ENCODE measurements at places on chromosomes 3 and 15.

- no peak for DNase-seq
Observed at GRCh38 chr3:99943931-99944761, 126.5 kb downstream of the CMSS1 start.

GRCh38 chr3:16474920-16475319 lies 38.6 kb downstream of the RFTN1 start:
- DNase-seq: no peak

DNA sequence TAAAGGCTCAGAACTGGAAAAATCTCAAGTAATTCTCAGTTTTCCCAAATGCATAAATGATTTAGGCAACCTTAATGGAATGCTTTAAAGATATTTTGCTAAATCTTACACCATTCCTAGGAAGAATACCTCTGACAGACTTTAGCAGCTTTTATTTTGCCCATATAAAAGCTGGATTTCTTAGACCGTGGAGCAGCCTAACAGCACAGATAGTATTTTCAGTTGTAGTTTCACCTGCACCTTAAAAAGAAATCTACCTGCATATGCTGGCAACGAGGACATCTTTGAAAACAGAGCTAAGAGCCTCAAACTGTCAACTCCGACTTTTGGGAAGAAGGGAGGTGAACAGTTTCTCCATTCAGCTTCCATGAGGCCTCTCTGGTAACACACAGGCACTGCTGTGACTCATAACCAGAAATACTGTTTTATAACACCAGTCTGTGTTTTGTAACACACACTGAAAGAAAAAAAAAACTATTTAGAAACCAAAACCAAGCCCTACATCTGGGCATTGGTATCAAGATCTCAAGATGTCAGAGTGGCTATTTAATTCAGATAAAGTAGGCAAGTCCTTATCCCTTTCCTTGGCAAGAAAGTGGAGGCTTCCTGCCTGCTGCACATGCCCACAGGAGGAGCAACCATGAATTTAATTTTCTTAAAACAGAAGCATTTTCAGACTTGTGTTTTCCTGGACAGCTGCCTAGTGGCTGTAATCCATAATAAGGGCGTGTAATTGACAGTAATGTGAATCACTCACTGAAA lies 181.5 kb upstream of the ICE2 start:
- DNase-seq: no peak

DNA sequence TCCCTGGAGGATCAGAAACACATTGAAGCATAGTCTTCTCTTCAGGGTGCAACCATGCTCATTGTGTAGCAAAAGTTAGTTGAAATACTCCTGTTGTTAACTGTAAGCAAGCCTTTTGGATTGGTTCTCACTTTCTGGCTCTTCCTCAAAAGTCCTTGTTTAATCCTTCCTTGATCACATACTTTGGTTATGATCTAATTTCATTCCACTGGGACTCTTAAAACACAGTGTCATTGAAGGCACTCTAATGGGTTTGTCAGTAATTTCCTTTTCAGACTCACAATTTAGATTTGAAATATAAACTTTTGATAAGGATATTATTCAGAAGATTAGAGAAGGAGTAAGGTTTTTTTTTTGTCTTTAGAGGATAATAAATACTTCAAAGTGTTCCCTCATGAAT lies 451.7 kb upstream of the SGO1 start:
- no peak for DNase-seq

- no peak for DNase-seq
Observed at GRCh38 chr3:11290743-11291680, 18.8 kb downstream of the ATG7 start.

GRCh38 chr3:72657666-72658065 lies 190.6 kb downstream of the SHQ1 start:
- peak; percentile 14 for DNase-seq

DNA sequence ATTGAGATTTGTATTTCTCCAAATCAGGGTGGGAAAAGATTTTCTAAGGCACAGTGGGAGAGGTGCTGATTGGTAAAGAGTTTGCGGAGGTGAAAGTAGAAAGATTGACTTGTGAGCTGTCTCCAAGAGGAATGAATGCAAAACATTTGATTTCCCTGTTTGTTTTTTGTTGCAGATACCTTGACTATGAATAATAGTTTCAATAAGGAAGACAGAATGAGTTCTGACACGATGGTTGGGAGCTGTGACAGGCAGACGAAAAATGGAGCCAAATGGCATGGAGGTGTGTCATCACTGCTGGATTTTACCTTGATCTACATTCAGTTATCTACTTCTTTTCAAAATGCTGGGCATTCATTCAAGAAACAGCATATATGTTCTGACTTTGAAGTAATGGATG lies 145.1 kb downstream of the NFKBIZ start:
- no peak for DNase-seq

DNA sequence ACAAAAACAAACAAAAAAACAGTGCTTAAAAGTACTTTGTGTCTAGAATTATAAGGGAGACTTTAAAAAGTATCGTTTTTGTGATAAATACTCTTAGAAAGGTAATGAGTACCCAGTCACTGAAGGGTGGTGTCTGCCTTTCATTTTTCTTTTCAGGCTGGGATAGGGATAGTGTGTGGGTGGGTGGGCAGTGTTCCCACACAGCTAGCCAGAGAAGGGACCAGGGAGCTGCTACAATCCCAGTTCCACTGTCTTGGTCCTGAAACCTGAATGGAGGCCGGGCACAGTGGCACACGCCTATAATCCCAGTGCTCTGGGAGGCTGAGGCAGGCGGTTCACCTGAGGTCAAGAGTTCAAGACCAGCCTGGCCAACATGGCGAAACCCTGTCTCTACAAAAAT lies 2.1 kb downstream of the GK5 start:
- no peak for DNase-seq

GRCh38 chr15:84112025-84112424 lies 123.5 kb upstream of the GOLGA6L4 start:
- DNase-seq: no peak

DNA sequence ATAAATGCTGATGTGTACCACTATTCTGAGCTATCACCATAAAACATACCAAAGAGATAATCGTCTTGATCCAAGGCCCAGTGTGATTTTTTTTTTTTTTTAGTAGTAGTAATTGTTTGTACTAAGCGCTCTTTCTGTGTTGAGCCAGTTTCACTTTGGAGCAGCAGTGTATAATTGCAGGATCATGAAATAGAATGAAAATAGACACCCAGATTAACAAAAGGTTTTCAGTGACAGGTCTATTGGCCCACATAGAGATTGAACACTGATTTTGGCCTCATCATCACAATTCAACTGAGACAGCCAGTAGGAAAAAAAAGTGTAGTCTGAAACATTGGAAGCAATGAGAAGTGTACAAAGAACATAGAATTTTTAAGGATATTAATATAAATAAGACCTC lies 749.8 kb downstream of the NAALADL2 start:
- no peak for DNase-seq

GRCh38 chr3:109702252-109702651 lies 364.9 kb upstream of the DPPA4 start:
- peak; percentile 7 for DNase-seq

- DNase-seq: no peak
Observed at GRCh38 chr3:118991775-118992174, 42.9 kb downstream of the IGSF11 start.

DNA sequence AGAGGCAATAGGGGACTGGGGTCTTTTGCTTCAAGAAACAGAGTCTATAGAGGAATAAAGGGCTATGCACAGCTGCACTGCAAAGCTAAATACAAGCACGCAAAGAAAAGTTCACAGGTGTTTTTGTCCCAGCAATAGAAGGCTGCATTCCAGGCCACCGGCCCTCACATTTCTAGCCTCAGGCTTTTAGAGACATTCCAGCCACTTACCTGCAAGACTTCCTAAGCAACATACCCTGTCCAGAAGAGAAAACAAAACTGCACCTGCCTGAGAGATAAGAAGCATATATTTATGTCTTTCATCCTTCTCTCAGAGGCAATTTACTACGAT lies 220.5 kb downstream of the OPA1 start:
- DNase-seq: no peak

GRCh38 chr3:66644549-66644948 lies 143.7 kb upstream of the LRIG1 start:
- no peak for DNase-seq

DNA sequence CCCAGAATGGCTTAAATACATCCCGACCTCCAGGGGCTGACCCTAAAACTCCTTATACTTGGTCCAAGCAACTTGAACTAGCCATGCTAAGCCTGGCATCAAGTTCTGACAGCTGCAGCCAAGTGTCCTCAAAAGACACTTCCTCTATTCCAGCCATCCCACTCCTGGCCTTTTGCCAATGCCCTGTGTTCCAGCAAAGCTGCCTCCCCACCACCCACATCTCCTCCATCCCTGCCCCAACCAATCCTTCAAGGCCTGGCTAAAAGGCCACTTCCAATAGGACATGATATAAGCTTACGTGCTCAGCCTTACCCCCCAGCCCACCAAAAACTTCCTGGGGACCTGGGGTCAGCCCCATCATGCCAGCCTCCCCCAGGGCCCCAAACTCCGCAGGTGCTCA lies 40.9 kb downstream of the SEMA3G start:
- DNase-seq: no peak

DNA sequence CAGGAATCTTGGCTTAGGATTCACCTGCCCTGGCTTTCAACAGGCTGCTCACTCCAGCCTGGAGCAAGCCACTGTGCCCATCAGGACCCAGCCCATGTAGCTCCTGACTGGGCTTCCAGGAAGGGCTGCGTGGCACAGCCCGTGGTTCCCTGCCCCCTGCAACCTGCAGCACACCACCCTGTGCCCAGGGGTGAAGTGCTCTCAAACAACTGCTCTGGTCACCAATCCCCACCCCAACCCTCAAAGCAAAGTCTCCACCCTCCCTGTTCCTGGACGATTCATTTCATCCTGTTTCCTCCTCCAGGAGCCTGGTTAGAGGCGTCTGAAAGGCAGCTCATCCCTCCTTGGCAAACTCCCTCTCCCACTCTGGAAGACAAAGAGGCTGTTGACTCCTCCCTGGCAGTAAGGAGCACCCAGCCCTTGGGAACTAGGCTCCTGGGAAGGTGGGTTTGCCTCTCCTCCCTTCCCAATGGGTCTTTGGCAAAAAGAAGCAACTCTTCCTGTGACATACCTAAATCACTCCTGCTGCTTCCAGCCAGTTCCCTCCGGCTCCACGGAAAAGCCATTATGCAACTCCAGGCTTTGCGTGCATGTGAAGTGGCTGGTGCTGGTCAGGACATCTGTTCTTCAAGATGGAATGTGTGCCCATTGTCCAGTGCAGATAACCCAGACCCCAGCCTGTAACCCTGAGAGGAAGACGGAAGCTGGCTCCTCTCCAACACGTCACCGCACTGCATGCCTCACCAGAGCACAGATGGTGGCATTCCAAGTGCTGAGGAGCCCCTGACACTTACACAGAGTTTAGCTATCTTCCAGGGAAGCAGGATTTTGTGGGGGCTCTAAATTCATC lies 29.1 kb upstream of the VIPR1 start:
- DNase-seq: no peak

- no peak for DNase-seq
Observed at GRCh38 chr3:42264399-42265058, 1.5 kb downstream of the CCK start.

DNA sequence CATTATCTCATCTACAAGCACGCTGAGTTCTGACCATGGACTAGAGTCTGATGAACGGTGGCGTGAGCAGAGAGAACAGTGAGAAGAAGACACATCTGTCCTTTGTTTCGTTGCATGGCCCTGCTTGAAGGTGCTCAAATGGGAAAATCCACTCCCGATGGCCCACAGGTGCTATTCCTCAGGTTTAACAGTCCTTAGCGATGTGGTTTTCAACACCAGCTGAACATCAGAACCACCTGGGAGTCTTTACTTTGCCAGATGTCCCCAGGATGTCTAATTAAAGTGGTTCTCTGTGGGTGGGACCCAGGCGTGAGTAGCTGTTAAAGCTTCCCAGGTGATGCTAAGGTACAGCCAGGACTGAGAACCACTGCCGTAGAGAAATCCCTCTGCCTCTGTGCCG lies 13.0 kb downstream of the ADAMTS17 start:
- no peak for DNase-seq

DNA sequence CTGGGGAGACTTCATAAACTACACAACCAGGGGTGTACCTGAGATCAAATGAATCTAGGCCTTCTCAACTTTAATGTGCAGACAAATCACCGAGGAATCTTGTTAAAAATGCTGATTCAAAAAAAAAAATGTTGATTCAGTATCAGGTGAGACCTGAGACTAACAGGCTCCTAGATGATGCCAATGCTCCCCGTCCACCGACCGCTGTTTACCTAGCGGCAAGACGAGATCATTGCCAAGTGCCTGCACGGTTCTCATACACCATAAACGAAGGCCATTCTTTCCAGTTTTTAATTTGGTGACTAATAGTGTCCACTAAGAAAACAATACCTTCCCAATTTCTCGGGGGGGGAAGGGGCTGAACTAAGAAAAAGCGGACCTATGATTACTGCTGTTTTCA lies 2.5 kb upstream of the FSIP1 start:
- no peak for DNase-seq

- no peak for DNase-seq
Observed at GRCh38 chr15:49115062-49115461, 40.3 kb downstream of the COPS2 start.

- DNase-seq: no peak
Observed at GRCh38 chr3:127171721-127172120, 21.2 kb upstream of the PRR23E start.

GRCh38 chr3:6821411-6821810 lies 39.5 kb upstream of the GRM7 start:
- no peak for DNase-seq

- DNase-seq: no peak
Observed at GRCh38 chr3:113234688-113235260, 23.4 kb downstream of the BOC start.

DNA sequence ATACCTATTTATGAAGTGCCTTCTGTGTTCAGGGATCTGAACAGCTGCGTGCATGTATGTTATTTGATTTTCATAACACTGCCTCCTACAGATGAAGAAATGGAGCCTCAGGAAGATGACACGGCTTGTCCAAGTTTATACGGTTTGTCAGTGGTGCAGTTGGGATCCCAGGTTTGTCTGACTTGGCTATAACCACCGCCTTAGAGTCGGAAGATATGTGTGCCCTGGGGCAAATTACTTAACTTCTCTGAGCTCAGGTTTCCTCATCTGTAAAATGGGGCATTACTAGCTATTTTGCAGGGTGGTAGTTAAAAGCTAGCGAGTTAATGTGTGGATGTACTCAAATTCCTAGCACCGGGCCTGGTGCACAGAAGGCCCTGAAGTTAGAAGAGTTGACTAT lies 54.1 kb upstream of the ANP32A start:
- DNase-seq: no peak

DNA sequence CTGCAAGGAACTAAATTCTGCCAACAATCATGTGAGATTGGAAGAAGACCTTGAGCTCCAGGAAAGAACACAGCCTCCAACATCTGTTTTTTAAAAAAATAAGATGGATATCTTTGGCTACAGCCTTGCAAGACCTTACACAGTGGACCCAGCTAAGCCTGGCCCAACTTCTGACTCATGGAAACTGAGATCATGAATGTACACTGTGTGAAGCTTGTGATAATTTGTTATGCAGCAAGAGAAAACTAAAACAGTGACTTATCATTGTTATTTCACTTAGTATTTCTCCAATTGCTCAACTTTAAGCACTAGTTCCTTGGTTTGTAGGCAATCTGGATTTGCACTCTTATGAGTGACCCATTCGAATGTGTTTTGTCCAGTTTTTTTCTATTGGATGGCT lies 29.3 kb downstream of the SHQ1 start:
- no peak for DNase-seq
